NCI-H1694 (cell line): ENCODE measurements at places on chromosomes 11 and 22.
A peak's percentile ranks its signal among the peaks of the same experiment; 100 is the strongest.

GRCh38 chr11:2468363-2469235 is 23.8 kb downstream of the KCNQ1 start:
- no peak for DNase-seq

DNA sequence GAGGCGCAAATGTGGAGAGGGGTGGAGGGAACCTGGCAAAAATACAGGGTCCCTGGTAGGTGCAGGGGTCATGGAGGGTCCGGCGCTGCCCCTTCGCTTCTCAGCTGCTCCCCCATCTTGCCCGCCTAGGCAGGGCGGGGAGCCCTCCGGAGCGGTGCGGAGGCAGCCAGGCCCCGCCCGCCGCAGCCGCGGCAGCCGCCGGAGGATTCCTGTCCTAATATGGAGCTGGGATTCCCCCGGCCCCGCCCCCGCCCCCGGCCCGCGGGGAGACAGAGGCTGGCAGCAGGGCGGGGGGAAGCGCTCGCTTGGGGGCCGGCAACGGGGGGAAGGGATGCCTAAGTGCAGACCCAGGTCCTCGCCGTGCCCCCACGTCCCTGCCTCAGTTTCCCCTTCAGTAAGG is 1.0 kb upstream of the NPAS4 start:
- peak; percentile 9 for DNase-seq

GRCh38 chr11:76266286-76267100 is 60.2 kb upstream of the WNT11 start:
- DNase-seq, result no peak

GRCh38 chr11:95821640-95822039 is 31.3 kb downstream of the CEP57 start:
- no peak for DNase-seq

GRCh38 chr22:44130076-44130711 is 50.5 kb upstream of the PARVG start:
- peak; percentile 49 for DNase-seq

DNA sequence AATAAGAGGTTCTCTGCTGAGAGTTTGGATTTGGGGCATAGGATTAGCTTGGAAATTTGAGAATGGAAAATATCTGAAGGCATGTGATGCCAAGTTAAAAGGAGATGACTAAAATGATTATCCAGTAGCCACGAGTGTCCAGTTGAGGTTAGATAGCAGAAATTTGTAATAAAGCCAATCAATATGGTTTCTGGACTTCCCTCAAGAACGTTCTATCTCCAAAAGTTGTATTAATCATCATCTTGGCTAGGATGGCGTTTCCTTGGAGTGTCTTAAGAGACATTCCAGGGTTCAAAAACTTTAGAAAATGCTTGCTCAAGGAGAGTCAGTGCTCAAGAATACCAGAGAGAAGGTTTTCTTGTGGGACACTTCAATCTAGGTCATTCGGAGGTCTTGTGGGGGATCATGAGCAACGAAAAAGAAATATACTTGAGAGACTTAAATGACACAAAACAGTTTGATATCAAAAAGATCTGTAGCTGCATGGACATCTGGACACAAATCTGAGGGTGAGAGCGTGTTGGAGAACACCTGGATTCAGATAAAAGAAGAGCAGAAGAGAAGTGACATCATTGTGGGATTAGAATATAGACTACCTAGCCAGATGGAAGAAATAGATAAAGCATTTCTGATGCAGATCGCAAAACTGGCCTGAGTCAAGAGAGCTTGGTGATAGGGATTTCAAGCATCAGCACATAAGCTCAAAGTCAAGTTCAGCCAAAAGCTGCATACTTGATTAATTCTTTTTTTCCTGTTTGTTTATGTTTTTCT is 97.7 kb downstream of the ARFGAP2 start:
- no peak for DNase-seq

- no peak for DNase-seq
Measured at GRCh38 chr11:11841116-11841722, 553 bp upstream of the USP47 start.

DNA sequence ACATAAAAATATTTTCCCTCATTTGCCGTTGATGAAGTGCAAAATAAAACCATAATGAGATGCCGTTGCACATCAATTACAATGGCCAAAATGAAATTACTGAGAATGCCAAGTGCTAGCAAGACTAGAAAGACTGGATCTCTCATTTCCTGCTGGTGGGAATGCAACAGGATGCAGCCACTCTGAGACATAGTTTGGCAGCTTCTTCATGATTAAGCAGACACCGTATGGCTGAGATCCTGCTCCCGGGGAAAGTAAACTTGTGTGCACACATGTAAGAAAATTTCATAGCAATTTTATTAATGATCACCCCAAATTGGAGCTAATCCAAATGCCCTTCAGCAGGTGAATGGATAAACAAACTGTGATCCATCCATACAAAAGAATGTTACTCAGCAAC is 1013.2 kb downstream of the TBC1D22A start:
- no peak for DNase-seq

DNA sequence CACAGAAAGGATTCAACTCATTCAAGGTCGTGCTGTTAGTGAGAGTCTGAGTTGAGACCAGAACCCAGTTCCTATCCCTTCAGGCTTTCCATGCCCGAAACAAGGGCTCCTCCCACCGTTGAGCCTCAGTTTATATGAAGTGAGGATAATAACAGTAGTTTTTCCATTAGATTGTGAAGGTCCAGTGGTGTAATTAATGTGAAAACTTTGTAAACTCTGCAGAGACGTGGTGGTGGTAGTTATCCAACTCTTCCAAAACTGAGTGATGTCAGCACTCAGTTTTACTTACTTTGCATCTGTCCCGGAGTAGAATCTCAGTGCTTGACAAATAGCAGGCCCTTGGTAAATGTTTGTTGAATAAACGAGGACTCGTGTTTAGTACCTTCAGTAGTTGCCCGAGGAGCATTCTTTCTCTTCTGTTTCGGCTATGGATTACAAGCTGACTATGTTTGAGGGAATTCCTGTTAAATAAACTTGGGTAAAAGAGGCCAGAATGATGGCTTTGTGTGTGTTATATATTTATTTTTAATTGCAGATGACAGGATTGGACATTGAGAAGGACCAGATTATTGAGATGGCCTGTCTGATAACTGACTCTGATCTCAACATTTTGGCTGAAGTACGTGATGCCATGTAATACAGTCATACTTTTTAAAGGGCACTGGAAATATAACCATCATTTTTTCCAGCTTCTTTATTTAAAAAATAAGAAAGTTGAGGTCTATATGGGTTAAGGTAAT is 1.0 kb downstream of the REXO2 start:
- no peak for DNase-seq

DNA sequence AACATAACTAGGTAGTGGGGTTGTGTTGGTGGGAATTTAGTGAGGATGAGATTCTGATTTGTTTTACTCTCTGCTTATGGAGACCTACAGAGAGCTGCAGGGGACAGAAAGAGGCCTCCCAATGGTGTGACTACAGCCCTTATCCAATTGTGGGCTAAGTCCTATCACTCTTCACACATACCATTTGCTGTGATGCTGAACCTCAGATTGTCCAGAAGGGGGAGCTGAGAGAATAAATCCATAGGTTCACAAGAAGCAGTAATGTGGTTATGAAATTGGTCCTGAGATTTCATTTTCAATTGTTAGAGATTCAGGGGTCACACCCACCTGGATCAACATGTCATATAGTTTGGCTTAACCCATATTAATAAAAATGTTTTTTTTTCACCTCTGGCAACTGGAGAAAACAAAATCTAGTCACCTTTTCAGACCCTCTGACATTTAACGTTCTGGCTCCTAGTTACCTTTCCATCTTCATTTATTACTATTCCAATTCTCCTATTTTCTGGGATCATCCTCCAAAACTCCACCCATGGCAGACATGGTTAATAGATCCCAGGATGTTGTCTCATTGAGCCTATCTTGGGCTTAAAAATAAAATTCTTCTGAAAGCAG is 53.3 kb upstream of the PTPN5 start:
- peak; percentile 14 for DNase-seq

DNA sequence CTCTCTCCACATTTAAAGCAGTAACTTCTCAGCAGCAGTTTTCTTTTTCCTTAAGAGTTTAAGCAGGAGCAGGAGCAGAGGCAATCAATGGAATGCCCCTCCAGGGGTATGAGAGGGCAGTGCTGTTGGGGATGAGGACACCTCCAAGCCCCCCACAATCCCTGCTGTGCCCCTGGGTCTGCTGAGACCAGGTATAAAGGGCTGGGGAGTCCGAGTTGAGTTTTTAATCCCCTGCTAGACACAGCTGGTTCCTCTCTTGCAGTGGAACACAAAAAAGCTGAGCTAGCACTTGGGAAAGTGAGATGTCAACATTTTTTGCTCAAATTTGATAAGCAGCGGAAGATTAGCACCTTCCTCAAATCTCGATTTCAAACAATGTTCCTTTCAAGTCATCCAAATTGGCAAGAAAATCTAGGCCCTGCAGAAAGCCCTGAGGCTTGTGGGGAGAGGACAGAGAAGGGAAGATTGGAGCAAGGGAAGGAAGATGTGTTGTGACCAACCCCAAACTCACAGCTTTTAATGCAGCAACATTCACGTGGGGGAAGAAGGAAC is 581.9 kb downstream of the SOX6 start:
- DNase-seq, result no peak
